A549 treated with ZK216348 at 1 μM for 4 hours (cell line): ENCODE measurements at places on chromosomes 13 and 19. TPM values are rescaled to one million over a fixed set of nuclear protein-coding genes. Genes with fewer than 3 reads are reported as not detected.

The SLC27A5 gene
- 18.4 to 32.9 TPM (median 29.4 TPM) in 5 replicates for total RNA-seq

The MEIOSIN gene
- total RNA-seq, result 0.08 TPM in 1 of 5 replicates, not detected in the others

The PGLYRP1 gene
- not detected in 5 replicates for total RNA-seq

The GIPR gene
- 1.3 to 4.0 TPM (median 2.7 TPM) in 5 replicates for total RNA-seq
